ENCODE measurements at places on chromosomes 1 and 21. TPM values are rescaled to one million over a fixed set of nuclear protein-coding genes. Genes with fewer than 3 reads are reported as not detected.

DNA sequence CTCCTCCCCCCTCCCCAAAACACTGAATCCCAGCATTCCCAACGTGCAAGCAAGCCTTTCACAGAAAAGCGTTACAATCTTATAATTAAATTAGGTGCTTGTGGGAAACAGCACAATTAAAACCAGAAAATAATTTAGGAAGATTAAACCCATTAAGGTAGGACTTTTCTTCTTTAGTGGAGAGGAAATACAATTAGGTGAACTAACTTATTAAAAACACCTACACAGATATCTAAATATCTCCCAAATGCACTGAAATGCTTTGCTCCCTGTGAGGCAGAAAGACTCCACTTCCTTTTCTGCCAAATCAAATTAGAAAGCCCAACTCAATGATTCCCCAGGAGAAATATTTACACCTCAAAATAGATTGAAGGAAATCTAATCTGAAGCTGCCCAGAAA, 60.9 kb upstream of the ETS2 start:
- H3K27ac ChIP-seq: no peak overlapping the region
- H3K4me3 ChIP-seq: no peak overlapping the region
- no peak for DNase-seq

GRCh38 chr1:21607549-21608529, 61.3 kb downstream of the RAP1GAP start:
- H3K27me3 ChIP-seq: no peaks in the 10 kb centered on the region
- H3K4me3 ChIP-seq: no peak overlapping the region
- H3K4me1 ChIP-seq: no peaks in the 10 kb centered on the region
- no peaks in the 10 kb centered on the region for H3K36me3 ChIP-seq

The OR2T35 gene
- total RNA-seq: not detected

The AMY1C gene
- not detected for total RNA-seq

Measured in colonic mucosa (tissue), 4 donors.